ENCODE measurements at places on chromosomes 1 and 21.

DNA sequence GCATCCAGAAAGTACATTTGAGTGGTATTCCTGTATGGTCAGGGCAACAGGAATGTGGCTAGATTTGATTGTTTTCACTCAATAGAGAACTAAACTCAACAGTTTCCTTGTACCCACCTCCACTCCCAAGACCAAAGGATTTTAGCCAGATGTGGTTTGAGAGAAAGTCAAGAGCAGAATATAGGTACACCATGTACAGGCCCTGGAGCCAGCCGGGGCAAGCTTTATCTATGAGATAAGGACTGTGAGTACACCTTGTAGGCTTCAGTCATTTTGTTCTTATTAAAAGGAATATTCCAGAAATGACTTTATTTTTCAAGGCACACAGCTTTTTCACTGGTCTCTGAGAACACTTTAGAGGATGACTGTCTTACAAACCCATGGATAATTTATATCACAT lies 192.4 kb upstream of the JUN start:
- DNase-seq: no peak

- DNase-seq: no peak
These were observed 24.8 kb upstream of the ALDH4A1 start for GRCh38 chr1:18927082-18927653.

DNA sequence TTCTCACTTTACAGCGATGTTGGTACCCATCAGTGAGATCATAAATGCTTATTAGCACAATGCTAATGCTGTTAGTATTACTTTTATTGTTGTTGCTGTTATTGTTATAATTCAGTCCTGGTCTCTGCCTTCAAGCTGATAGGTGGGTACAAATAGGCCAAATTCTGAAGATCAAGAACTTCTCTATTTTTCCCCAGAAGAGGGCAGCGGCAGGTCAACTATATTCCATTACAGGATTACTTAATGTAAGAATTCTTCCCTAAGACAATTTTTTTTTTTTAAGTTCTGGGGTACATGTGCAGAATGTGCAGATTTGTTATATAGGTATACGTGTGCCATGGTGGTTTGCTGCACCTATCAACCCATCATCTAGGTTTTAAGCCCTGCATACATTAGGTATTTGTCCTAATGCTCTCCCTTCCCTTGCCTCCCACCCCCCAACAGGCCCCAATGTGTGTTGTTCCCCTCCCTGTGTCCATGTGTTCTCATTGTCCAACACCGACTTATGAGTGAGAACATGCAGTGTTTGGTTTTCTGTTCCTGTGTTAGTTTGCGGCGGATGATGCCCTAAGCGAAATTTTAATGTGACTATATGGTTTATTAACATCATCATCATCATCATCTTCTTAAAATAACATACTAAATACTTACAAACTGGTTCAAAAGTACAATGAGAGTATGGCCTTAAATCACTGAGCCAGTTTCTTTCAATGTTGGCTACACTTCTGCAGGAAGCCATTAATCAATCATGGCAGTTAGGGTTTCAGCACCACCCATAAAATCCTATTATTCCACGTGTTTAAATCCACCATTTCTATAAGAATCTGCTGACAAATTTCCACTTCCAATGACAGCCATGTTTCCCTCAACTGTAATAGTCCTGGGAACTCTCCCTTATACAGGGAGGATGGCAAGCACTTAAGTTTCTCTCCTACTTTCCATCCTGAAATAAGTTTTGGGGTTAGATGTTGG lies 19.2 kb downstream of the SLC19A2 start:
- no peak for DNase-seq

- DNase-seq: no peak
These were observed 11.2 kb downstream of the SFT2D2 start for GRCh38 chr1:168236836-168237611.

- no peak for DNase-seq
These were observed 277.6 kb downstream of the PLPP3 start for GRCh38 chr1:56301791-56302190.

- no peak for DNase-seq
These were observed 20.2 kb upstream of the RABGGTB start for GRCh38 chr1:75765697-75766355.

- no peak for DNase-seq
These were observed 17.1 kb downstream of the ZNF281 start for GRCh38 chr1:200392625-200393185.

Data from NCI-H1436 treated with DMSO at 0.1 percent for 48 hours (cell line).